Cardiac muscle cell (in vitro differentiated cells and primary cell): ENCODE measurements at places on chromosomes 11 and 22. TPM values are rescaled to one million over a fixed set of nuclear protein-coding genes. Genes with fewer than 3 reads are reported as not detected.

The MPZL2 gene
- polyA plus RNA-seq = 0.13 TPM in 1 of 2 replicates, not detected in the other

The CSKMT gene
- polyA plus RNA-seq = 14.1 and 25.1 TPM in 2 replicates

The TSSK2 gene
- polyA plus RNA-seq = not detected in 2 replicates

The GAS2L1 gene
- 21.0 and 25.0 TPM in 2 replicates for polyA plus RNA-seq

- no peak overlapping the region for H3K27ac ChIP-seq
- H3K4me1 ChIP-seq = no peaks in the 10 kb centered on the region
- peaks cover 30% of the 10 kb centered on the region for H3K36me3 ChIP-seq
- H3K27me3 ChIP-seq = no peaks in the 10 kb centered on the region
Measured at GRCh38 chr11:58625086-58625485, 2.6 kb downstream of the CNTF start.

DNA sequence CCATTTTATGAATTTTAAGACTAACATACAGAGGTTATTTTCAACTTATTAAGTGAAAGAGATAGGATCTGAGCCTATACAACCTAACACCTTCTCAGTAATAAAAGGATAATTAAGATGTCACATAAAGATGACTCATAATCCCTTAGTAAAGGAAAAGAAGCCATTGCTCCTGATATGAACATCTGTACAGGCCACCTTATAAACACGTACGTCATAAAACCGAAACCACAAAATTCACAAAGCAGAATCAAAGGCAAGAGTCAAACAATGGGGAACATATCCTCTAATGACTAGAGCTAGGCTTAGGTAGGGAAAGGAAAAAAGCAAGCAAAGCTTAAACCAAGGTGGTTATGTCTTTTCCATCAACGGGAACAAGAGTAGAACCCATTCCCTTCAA, 103.5 kb downstream of the KCNA4 start:
- peaks cover 18% of the 10 kb centered on the region for H3K4me1 ChIP-seq
- no peaks in the 10 kb centered on the region for H3K27me3 ChIP-seq
- no peak overlapping the region for H3K4me3 ChIP-seq
- DNase-seq = no peak

GRCh38 chr22:20904980-20905355, 12.2 kb upstream of the CRKL start:
- no peaks in the 10 kb centered on the region for H3K27me3 ChIP-seq
- DNase-seq = no peak
- no peak overlapping the region for H3K4me3 ChIP-seq

GRCh38 chr22:39818094-39818493, 75.5 kb downstream of the ENTHD1 start:
- H3K27ac ChIP-seq = no peak overlapping the region
- no peak overlapping the region for H3K4me3 ChIP-seq
- peaks cover 19% of the 10 kb centered on the region for H3K27me3 ChIP-seq

GRCh38 chr22:27534720-27535125, 266.8 kb downstream of the MN1 start:
- peak; percentile 87 for DNase-seq
- no peak overlapping the region for H3K27ac ChIP-seq
- H3K27me3 ChIP-seq = no peaks in the 10 kb centered on the region
- H3K36me3 ChIP-seq = no peaks in the 10 kb centered on the region
- H3K4me1 ChIP-seq = peaks cover 3% of the 10 kb centered on the region

- H3K36me3 ChIP-seq = no peaks in the 10 kb centered on the region
- H3K4me1 ChIP-seq = no peaks in the 10 kb centered on the region
- no peak overlapping the region for H3K4me3 ChIP-seq
- DNase-seq = no peak
- H3K27ac ChIP-seq = no peak overlapping the region
Measured at GRCh38 chr11:15189189-15189588, 74.5 kb downstream of the INSC start.

The TIGD3 gene
- 0.88 and 1.2 TPM in 2 replicates for polyA plus RNA-seq

The MS4A3 gene
- polyA plus RNA-seq = not detected in 2 replicates

- H3K27ac ChIP-seq = no peak overlapping the region
- no peaks in the 10 kb centered on the region for H3K4me1 ChIP-seq
- H3K36me3 ChIP-seq = no peaks in the 10 kb centered on the region
Measured at GRCh38 chr22:50656122-50657070, 16.2 kb upstream of the SHANK3 start.

The OR5A1 gene
- polyA plus RNA-seq = not detected in 2 replicates

DNA sequence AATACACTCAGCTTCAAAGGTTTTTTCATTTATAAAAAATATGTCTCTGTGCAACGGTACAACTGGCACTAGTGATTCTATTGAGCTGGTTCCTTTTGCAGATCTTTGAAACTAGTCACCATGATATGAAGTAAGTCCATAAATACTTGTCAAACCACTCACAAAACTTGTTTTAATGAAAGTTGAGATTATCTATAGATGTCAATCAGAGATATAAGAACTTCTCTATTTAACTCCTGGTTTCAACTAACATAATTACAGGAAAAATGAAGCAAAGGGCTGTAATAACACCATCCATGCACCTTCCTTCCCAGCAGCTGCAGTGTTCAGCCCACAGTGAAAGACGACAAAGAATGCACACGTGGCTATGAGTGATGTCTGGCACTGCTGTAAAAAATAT, 44.7 kb downstream of the TMEM123 start:
- no peak overlapping the region for H3K27ac ChIP-seq
- no peak overlapping the region for H3K4me3 ChIP-seq
- H3K27me3 ChIP-seq = no peaks in the 10 kb centered on the region
- H3K4me1 ChIP-seq = peaks cover 8% of the 10 kb centered on the region
- no peaks in the 10 kb centered on the region for H3K36me3 ChIP-seq
- DNase-seq = no peak

DNA sequence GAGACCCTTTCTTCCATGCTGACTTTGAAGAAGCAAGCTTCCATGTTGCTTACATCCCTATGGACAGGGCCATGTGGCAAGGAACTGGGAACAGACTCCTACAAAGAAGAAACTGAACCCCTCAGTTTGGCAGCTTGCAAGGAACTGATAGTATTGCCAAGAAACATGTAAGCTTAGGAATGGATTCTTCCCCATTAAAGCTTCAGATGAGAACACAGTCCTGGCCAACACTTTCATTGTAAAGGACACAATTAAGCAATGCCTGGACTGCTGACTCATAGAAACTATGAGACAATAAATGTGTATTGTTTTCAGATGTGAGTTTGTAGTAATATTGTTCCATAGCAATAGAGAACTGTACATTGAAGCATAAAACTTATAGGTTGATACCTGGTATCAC, 82.4 kb downstream of the AASDHPPT start:
- H3K36me3 ChIP-seq = no peaks in the 10 kb centered on the region
- no peak overlapping the region for H3K27ac ChIP-seq
- H3K4me1 ChIP-seq = no peaks in the 10 kb centered on the region

DNA sequence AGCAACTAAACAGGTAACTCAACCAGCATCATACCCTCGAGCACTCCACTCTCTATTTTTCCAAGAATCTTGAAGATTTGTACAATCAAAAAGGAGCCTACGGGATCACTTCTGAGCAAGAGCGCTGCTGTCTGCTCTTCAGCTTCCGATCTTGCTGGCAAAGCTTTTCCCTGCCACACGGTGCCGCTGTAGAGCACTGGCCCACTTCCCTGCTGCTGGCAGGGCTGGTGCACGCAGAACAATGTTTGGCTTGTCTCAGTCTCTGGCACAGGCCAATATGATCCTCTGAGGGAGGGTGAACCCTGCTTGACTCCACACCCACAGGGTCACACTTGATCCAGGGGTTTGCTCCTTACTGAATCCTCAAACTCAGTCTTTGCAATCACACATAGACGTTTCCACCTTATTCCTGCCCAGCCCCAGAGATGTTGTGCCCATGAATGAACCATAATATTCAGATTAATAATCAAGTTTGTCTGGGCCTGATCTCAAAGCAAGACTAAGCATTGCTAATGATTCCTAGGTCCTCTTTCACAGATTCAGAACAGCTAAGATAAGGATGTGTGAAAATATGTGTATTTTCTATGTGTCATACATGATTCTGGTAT, 536.6 kb downstream of the SOX6 start:
- peak; percentile 75 for DNase-seq
- H3K4me1 ChIP-seq = no peaks in the 10 kb centered on the region
- no peaks in the 10 kb centered on the region for H3K36me3 ChIP-seq
- no peaks in the 10 kb centered on the region for H3K27me3 ChIP-seq
- H3K27ac ChIP-seq = no peak overlapping the region

The SHISAL1 gene
- 0.40 and 0.80 TPM in 2 replicates for polyA plus RNA-seq

The FAM227A gene
- polyA plus RNA-seq = 2.9 and 7.4 TPM in 2 replicates

GRCh38 chr11:119339589-119340334, 921 bp downstream of the C1QTNF5 start:
- H3K4me3 ChIP-seq = peak overlapping the region; percentile 32
- no peaks in the 10 kb centered on the region for H3K36me3 ChIP-seq
- no peak overlapping the region for H3K27ac ChIP-seq
- DNase-seq = peak; percentile 87
- H3K4me1 ChIP-seq = peaks cover 3% of the 10 kb centered on the region

DNA sequence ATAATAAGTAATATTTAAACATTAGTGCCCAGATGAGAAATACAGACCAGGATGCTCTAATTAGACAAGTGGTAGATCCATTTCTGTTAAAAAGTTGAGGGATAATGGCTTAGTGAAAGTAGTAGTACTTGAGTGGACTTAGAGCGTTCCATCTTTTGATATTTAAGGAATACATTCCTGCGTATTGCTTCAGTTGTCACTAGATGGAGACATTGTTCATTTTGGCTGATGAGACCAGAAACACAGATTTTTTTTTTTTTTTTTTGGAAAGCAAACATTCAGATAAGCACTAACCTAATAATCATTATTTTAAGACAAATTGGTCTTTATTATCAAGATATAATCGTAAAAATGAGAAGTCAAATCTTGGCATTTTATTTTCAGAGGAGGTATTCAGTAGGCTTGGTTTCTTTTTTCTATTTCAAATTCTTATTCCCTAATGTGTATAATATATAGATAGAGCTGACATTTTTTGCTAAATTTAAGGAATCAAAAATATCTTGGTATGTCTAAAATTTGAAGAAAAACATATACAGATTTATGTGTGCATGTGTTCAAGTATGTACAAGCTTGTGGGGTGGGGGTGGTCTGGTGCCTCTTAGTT, 92.9 kb downstream of the DYNC2H1 start:
- no peaks in the 10 kb centered on the region for H3K27me3 ChIP-seq
- DNase-seq = peak; percentile 69
- H3K4me3 ChIP-seq = no peak overlapping the region
- no peak overlapping the region for H3K27ac ChIP-seq
- H3K4me1 ChIP-seq = no peaks in the 10 kb centered on the region

- DNase-seq = no peak
- no peaks in the 10 kb centered on the region for H3K36me3 ChIP-seq
- H3K27me3 ChIP-seq = no peaks in the 10 kb centered on the region
- H3K4me1 ChIP-seq = peaks cover 2% of the 10 kb centered on the region
- no peak overlapping the region for H3K27ac ChIP-seq
Measured at GRCh38 chr22:30600921-30601320, 6.1 kb upstream of the TCN2 start.

The ARRB1 gene
- 4.5 and 8.3 TPM in 2 replicates for polyA plus RNA-seq

DNA sequence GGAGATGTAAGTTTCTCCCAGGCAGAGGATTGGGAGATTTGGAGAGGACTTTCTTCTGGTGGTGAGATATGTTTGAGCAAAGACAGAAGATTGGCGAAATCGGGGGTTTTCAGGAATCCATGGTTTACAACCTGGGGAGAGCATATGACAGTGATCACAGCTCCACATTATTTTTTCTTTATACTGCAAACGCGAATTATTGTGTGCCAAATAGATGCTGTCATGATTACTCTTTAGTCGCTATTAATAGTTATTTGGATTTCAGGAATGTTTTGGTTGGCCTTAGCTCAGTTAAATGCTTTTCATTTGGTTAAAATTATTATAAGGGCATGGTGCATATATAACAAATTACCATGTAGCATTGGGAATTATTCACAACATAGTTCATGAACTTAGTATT, 15.2 kb downstream of the ATXN10 start:
- H3K36me3 ChIP-seq = peaks cover 4% of the 10 kb centered on the region
- H3K4me3 ChIP-seq = no peak overlapping the region
- no peaks in the 10 kb centered on the region for H3K27me3 ChIP-seq
- DNase-seq = no peak
- no peak overlapping the region for H3K27ac ChIP-seq

DNA sequence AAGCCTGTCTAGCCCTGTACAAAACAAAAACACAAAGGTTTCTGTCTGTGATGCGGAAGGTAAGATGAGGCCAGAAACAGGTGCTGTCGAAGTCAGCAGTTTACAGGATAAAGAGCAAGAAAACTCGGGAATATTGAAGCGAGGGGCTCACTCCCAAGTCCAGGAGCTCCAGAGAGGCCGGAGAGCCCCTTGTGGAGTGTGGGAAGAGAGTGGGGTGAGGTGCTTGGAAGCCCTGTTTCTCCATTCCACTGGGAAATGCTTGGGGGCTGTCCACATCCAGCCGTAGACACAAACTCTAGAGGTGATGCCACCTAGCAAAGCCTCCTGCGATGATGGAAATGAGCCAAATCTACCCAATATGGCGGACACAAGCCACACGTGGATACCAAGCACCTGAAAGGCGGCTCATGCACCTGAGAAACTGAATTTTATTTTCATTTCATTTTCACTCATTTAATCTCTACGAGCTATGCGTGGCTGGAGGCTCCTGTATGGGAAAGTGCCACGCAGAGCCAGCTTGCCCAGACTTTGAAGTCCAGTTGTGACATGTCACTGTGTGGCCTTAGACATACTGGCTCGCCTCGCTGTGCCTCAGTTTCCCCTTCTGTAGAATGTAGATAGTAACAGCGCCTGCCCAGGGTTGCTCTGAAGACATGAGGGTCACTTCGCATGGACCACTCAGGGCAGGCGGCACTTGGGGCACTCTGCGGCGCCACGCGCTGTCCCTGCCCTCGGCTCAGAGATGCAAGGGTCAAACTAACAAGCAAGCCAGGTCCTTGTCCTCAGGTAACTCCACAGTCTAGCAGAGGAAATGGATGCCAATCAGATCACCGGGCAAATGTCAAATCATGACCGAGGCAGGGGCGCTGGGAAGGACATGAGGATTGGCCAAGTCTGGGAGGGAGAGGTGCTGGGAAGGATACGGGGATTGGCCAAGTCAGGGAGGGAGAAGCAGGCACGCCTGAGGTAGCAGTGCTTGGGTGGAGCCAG, 684.7 kb downstream of the TBC1D22A start:
- DNase-seq = no peak
- no peak overlapping the region for H3K4me3 ChIP-seq
- no peak overlapping the region for H3K27ac ChIP-seq

DNA sequence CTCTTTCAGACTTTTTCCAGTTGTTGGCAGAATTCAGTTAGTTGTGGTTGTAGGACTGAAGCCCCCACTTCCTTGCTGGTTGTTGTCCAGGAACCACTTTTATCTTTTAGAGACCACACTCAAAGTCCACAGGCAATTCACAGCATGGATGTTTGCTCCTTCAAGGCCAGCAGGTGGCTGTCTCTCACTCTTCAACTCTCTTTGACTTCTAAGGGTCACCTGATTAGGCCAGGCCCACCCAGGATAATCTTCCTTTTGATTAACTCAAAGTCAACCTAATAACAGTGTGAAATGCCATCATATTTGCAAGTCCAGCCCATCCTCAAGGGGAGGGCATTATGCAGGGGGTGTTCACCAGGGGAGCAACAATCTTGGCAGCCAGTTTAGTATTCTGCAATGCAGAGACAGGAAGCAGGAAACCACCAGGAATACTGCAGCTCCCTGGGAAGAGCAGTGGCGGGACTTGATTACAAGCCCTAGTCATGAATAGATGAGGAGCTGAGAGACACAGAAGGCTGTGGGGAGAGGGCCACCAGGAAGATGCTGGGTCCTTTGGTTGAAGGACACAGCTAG, 52.4 kb downstream of the LRRC74B start:
- peak; percentile 42 for DNase-seq
